ENCODE measurements at places on chromosomes 4 and X.

GRCh38 chr4:165027762-165028402, 3.9 kb upstream of the TRIM60 start:
- DNase-seq: no peak

DNA sequence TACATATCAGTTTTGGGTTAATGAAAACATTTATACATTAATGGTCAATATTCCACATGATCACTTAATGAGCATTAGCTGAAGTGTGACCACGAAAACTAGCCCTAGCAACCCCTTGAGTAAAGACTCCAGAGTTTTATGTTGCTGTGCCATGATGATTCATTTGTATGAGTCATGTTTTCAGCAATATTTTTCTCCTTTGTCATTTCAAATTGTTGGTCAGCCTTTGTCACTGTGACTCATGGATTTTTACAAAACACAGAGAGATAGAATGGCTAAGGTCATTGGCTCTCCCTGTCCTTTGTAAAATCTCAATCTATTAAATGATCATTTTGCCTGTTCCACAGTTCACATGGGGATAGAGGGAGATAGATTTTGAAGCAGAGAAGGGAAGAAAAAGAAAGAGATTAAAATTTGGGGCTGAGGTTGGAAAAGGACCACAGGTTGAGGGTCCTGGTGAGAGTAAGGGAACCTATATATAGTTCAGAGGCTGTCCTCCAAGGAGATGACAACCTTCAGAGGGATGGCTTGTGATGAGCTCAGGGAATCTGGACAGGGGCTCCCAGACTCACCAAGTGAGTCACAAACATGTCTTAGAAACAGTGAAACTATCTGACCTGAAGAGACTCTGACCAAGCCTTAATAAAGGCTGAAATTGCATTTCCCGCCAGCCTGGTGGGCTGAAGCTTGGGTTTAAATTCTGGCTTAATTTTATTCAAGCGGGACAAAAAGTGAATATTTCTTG, 25.6 kb downstream of the NR0B1 start:
- DNase-seq: no peak

DNA sequence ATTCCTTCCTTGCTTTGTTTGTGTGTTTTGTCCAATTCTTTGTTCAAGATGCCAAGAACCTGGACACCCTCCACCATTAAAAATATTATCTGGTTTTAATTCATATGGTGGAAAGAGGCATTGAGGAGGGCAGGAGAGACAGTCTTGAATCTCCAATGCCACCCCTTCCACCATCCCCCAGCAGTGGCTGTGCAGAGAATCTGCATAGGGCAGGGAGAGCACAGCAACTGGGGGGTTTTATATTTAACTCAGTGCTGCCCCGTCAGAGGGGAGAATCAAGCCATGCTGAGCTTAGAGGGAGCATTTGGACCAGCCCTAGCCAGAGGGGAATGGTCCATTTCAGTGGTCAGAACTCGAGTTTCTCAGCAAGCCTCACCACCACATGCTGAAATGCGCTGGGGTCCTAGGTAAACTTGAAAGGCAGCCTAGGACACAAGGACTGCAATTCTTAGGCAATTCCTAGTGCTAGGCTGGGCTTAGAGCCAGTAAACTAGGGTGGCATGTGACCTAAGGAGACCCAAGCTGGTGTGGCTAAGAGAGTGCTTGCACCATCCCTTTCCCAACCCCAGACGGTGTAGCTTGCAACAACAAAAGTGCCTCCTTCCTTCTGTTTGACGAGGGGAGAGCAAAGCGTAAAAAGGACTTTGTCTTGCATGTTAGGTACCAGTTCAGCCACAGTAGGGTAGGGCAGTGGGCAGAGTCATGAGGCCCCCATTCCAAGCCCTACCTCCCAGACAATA, 34.2 kb downstream of the CCDC158 start:
- DNase-seq: no peak

- no peak for DNase-seq
These were observed 76.9 kb downstream of the LRRC66 start for GRCh38 chr4:51943221-51943620.

DNA sequence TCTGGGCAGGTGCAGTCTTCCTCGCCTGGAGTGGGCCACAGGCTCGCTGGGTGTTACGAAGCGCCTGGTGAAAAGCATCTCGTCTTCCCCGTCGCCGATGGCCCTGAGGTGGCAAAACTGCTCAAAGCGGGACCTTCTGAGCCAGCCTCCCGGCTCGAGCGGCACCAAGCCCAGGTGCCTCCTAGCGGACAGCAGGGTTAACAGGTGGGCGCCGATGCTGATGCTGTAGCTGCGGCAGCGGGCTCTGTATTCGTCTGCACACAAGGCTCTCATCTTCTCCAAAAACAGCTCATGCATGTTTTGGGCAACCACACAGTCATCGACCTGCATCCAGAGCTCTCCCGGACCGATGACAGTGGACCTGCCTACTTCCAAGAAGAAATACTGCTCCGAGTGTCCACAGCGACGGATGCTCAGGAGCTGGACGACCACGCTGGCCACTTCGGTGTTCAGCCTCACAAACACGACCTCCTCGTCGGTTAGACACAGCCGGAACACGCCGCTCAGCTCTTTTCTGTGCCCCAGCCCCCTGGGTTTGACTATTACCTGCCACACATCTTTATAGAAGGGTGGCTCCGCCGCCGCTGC, 1.2 kb downstream of the IRS4 start:
- DNase-seq: no peak

GRCh38 chr4:10727140-10727880, 42.7 kb upstream of the CLNK start:
- DNase-seq: no peak

DNA sequence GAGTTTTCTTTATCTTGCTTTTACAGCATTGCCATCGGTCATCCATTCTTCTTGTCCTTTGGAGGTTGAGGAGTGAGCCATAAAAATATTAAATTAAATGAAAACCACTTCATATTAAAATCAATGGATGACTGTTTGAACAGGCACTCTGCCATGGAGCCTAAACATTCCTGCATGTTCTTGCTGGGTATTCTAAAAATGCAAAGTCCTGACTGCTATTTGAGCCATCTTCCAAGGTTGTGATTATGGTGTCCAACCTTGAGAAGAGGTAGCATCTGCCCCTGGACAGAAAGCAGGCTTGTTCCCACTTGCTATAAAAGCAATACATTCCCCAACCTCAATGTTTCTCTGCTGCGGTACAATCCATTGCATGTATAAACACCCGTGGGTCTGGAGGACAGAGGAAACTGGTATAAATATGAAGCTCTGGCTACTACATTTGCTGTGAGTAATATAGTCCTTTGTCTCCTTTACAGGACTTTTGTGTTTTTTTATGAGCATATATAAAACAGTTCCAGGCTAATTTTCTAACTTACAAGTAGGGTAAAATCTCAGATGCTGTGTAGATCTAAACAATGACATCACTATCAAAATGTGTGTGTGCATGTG, 70.9 kb upstream of the FAT4 start:
- DNase-seq: no peak

GRCh38 chr4:7239101-7239820, 46.9 kb downstream of the SORCS2 start:
- no peak for DNase-seq

GRCh38 chr4:15936495-15936894, 2.0 kb downstream of the FGFBP1 start:
- no peak for DNase-seq

GRCh38 chr4:28490669-28491068, 1630.0 kb downstream of the STIM2 start:
- no peak for DNase-seq

DNA sequence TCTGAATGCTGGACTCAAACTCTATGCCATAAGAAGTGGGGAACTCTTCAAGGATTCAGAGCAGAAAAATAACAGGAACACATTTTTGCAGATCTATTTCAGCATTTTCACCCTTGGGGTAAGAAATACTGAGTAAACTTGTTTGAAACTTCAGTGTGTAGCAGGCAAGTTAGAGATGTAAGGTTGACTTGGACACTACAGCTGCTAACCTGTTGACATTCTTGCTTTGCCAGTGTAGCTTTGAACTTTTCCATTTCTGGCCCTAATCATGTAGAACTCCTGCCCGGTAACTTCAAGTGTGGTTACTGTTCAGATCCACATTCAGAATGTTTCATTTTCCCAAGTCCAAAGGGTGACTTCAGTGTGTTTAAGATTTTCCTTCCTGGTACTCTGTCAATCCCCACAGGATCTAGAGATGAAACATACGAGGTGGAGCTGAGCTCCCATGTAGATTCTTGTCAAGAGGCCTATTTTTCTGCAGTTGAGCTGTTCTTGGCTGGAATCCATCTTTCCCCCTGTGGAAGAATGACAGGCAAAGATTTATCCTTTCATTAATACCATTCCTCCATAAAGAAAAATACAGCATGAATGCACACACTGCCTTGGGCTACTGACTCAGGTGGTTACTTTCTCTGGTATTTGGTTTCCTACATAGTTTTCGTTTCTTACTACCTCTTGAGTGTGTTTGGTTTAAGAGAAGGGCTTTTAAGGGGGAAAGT, 34.1 kb downstream of the FHDC1 start:
- no peak for DNase-seq

DNA sequence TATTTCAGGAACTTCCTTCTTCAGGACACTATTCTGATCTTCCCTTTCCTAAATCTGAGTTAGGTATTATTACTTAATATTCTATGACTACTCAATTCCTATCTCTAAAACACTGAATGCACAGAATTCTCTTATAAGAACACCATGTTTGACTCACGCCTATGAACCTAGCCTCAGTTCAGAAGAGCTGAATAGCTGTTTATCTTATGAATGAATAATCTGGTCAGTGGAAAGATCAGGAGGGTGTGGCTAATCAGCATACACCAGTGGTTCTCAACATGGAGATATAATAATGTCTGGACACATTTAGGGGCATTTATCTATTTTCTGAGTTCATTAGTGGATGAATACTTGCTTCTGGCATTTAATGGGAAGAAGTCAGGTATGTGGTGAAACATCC, 24.2 kb downstream of the EPHA5 start:
- DNase-seq: no peak

- DNase-seq: no peak
These were observed 1693.1 kb upstream of the TENM3 start for GRCh38 chr4:180550106-180550505.

DNA sequence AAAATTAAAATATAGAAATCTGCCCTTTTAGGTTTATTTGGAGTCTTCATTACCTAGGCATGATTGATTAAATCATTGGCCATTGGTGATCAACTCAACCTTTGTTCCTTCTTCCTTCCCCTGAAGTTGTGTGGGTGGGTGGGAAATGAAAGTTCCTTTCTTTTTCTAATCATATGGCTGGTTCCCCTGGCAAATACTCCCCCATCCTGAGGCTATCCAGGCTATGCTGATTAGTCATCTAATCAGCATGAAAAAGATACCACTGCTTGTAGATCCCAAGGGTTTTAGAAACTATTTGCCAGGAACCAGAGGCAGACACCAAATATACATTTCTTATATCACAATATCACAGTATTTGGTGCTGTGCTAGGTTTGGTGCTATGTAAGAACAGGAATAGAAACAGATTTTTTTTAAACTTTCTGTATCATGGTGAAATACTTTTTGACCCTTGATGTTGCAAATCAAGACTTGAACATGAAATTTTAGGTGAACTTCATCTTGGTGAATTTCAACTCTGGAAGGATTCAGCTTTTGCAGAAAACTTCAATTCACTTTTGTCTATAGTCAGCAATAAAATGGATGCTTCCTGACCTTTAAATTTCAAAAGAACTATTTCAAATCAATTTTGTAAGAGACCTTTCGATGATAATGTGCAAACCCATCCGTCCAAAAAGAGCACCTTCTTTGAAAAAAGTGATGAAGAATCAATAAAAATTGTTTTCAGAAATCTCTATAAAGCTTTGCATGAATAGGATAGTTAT, 71.1 kb downstream of the CCSER1 start:
- no peak for DNase-seq

DNA sequence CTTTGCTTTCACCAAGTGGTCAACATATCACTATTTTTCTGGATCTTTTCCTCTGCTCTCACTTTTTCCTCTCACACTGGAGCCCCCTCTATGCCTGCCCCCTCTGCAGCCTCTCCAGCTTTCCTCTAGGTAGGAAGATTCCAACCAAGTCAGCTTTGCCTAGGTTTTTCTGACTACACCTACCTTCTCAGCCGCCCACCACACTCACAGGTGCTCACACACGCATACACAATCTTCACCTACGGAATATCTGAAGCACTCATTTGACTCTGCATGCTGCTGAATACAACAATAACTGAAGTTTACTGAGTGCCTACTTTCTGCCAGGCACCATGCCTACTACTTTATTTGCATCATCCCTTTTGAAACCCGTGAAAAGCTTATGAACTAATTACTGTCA, 328.0 kb downstream of the PPP3CA start:
- DNase-seq: no peak

DNA sequence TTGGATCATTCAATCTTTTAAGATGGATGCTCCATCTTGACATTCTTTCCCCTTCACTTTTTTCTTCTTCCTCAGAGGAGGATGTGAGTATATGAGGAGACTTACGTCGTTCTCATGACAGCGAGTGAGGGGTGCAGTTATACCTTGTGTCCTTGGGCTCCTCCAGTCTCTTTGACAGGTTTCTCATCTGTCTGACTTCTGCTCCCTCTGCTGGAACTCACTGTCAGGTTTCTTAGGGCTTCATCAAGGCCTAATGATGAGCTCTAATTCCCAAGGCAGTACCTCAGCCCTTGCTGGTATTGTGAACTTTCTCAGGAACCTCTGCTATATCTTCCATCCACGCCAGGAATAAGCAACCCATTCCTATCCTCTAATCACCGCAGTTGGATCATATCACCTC, 237.8 kb upstream of the ADGRL3 start:
- DNase-seq: no peak

GRCh38 chr4:97589481-97590196, 553.6 kb downstream of the STPG2 start:
- DNase-seq: no peak

DNA sequence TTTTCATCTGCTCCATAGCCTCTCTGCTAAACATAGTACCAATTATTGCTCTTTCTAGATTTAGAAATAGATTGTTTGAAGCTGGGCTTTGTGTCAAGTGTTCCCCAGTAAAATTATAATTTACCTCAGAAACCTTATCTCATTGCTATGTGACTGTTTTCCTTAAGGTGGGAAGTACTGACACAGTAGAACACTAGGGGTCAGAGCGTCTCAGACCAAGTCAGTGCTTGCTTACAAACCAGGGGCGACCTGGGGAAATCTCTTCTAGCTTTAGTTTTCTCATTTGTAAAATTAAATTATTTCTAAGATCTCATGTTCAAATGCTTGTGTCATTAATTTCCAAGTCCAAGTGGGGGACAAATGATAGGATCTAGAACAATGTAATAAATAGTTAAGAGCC, 360.4 kb downstream of the RAPGEF2 start:
- DNase-seq: no peak

GRCh38 chr4:39641451-39641850, 2.8 kb upstream of the SMIM14 start:
- DNase-seq: no peak

DNA sequence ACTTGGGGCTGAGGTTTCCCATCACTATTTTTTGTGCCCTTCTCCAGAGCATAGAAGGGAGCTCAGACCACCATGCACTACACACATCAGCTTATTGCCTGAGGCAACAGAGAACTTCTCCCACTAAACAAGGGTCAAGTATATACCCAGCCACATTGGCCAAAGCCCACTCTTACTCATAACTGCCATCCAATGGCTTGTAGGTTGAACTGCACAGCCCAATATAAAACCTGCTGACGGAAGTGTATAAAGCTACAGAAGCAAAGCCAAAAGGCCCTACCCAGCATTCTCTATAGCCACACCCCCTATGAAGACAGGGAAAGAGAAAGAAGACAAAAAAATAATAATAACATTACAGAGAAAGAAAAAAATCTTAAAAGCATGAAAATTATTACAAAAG, 139.7 kb downstream of the LRBA start:
- no peak for DNase-seq

GRCh38 chrX:29528281-29528680, 687.1 kb upstream of the MAGEB2 start:
- DNase-seq: no peak

- DNase-seq: no peak
These were observed 101.9 kb upstream of the RBPJ start for GRCh38 chr4:26218677-26219605.

All from stimulated activated CD8-positive, alpha-beta memory T cell treated with anti-CD3 and anti-CD28 coated beads, Interleukin-12 subunit alpha, Interleukin-12 subunit beta, amount 100 ng/mL, for 4 hours (primary cell).